Activated naive CD4-positive, alpha-beta T cell treated with anti-CD3 and anti-CD28 coated beads, Interleukin-2, amount 50 U/mL, for 72 hours (primary cell): ENCODE measurements at places on chromosomes 2 and 18. TPM values are rescaled to one million over a fixed set of nuclear protein-coding genes. Genes with fewer than 3 reads are reported as not detected.
A peak's percentile ranks its signal among the peaks of the same experiment; 100 is the strongest.

DNA sequence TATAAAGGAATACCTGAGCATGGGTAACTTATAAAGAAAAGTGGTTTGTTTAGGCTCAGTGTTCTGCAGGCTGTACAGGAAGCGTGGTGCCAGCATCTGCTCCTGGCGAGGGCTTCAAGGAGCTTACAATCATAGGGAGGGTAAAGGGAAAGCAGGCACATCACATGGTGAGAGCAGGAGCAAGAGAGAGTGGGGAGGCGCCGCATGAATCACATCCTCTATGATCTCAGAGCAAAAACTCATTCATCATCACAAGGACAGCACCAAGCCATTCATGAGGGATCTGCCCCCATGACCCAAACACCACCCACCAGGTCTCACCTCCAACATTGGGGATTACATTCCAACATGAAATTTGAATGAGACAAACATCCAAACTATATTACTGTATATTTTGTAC is 32.5 kb downstream of the R3HDM1 start:
- DNase-seq = no peak

DNA sequence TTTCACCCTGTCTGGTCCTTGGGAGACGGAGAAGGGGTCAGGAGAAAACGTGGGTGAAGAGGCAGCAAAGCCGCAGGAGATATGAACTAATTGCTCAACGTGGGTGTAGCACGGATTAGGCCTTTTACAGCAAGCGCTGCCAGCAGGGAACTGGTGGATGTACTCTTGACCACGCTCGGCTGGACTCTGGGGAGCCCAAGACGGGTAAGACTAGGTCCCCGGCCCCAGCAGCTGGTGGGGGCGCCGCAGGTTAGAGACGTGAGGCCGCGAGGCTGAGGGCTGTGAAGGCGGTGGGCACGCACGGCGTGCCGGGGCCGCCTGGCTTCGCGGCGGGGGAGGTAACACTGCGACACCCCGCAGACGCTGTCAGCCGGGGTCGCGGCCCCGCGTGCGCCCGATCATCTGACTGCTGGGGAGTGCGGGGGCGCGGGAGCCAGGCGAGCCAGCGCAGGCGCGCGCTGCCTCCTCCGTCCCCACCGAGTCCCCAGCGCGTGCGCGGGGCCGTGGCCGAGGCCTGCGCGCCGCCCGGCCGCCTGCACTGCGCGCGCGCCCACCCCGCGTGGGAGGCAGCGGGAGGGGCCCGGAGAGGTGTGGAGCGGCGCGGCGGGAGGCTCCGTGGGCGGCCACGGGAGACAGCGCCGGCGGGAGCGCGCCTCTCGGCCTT is at the start of gene CLIP4:
TSS of gene CLIP4 (plus strand) at position 470 of the 664 bp plus-strand sequence. CDS start 5,974 bp downstream, outside the sequence.
- peak; percentile 63 for DNase-seq

GRCh38 chr18:58639751-58640427 is 11.0 kb upstream of the ALPK2 start:
- DNase-seq = no peak

GRCh38 chr18:70442933-70443332 is 154.1 kb downstream of the SOCS6 start:
- no peak for DNase-seq

- DNase-seq = no peak
Observed at GRCh38 chr2:70144443-70145143, 46.2 kb downstream of the C2orf42 start.

- no peak for DNase-seq
Observed at GRCh38 chr18:61496374-61496773, 163.1 kb downstream of the CDH20 start.

GRCh38 chr2:27320958-27321543 is 1.8 kb downstream of the MPV17 start:
- peak; percentile 59 for DNase-seq

DNA sequence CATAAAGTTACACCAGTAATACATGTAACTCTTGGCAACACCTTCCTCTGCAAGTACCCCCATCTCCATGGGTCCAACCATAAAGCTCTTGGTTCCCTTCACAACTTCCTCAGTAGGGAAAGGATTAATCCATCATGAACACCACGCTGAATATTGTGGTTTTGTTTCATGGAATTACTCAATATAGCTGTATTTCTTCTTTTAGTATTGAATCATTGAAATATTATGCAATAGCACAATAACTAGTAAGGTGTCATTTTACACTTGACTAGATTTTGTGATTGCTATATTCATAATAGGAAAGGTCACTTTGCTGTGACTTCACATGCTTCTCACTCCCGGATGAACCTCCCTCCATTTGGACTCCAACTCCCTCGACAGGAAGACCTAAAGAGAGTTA is 29.7 kb upstream of the PID1 start:
- no peak for DNase-seq

DNA sequence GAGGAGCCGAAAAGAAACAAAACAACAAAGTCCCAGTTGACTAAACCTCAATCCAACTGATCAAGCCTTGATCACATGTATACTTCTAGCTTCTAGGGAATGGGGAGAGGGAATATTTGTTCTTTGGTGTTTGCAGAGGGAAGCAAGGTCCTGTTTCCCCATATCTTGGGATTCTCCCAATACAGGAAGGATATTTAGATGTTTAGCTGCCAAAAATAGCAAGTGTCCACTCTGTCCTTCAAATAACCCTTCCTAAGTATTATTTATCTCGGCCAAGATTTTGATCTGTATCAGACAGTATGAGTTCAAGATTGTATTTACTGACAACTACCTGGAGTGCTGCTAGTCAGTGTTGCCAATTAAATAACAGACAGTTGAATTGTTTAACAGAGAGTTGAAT is 55.5 kb downstream of the TBR1 start:
- DNase-seq = no peak

GRCh38 chr2:108971661-108972566 is 17.1 kb downstream of the EDAR start:
- no peak for DNase-seq

DNA sequence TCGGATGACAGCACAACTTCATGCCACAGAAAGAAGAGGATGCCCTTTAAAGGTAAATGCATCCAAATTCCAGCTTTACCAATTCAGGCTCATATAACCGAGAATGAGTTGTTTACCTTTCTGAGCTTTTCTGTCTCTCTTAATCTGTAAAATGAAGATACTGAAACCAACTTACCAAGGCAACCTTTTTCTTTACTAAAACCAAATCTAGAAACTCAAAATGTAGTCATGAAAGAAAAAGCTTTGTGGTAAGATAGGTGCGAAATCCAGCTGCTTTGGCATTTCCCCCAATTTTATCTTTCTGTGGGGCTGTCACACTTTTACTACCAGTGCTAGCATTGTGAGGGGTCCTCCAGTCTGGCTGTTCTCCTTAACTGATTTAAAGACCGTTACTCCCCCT is 240.4 kb downstream of the IKZF2 start:
- DNase-seq = no peak

DNA sequence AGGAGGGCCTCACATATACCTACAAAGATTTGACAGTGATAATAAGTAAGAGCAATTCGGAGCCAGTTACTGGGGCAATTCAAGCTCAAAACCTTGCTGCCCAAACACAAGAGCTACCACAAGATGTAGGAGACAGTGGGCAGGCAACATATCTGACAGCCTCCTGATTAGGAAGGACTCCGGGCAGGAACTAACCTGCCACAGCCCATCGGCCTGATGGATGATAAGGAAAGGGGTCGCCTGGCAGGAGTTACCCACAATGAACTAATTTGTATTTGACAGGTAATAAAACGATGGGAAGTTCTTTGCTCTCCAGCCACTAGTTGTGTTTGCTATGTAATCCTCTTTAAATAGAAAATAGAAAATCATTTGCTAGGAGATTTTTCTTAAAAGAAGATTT is 100.2 kb downstream of the ARHGAP15 start:
- DNase-seq = no peak

- no peak for DNase-seq
Observed at GRCh38 chr18:57925706-57926105, 118.3 kb upstream of the NEDD4L start.

DNA sequence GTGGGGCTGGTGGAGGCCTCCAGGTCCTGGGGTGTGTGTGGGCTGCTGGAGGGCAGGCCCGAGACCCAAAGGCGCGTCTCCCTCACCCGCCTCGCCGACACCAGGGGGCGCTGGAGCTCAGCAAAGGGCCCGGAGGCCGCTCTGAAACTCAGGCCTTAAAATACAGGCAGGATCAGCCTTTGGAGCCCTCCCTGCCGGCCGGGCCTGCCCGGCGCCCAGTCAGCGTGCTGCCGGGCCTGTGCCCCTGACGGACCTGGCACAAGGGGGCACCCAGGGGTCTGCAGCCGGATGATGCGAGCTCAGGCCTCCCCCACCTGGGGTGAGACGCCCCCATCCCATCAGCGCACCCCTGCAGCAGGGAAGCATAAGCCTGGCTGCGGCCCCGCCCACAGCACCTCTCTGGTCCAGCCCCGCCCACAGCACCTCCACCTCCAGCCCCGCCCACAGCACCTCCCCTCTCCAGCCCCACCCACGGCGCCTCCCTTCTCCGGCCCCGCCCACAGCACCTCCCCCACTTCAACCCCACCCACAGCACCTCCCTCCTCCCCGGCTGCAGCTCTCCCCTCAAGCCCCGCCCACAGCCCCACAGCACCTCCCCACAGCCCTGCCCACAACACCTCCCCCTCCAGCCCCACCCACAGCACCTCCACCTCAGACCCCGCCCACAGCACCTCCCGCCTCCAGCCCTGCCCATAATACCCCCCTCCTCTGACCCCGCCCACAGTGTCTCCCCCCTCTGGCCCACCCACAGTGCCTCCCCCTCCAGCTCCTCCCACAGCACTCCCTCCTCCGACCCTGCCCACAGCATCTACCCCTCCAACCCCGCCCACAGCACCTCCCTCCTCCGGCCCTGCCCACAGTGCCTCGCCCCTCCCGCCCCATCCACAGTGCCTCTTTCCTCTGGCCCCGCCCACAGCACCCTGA is 92.8 kb upstream of the OTOS start:
- peak; percentile 71 for DNase-seq

DNA sequence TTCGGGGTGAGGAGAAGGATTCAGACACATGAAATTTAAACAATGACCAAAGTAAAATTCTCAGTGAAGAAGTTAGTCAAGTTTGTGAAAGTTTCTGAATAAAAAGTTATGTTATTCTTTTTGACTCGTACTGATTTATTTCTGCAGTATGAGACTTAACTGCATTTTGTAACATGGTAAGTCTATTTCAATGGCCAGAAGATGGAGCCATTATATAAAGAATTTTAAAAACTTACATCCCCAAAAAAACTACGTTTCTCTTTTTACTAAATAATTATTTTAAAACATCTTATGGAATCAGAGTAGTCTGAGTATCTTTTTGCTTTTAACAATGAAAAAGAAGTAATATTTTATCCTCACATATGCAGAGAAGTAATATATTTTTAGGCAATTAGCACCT is 51.4 kb upstream of the SCN1A start:
- DNase-seq = no peak

GRCh38 chr2:121076885-121077549 is 208.0 kb downstream of the TFCP2L1 start:
- DNase-seq = peak; percentile 64

GRCh38 chr2:162559194-162559593 is 215.3 kb downstream of the GCA start:
- no peak for DNase-seq

GRCh38 chr18:49015886-49016647 is 65.3 kb upstream of the SMAD7 start:
- DNase-seq = no peak

- DNase-seq = no peak
Observed at GRCh38 chr18:77560341-77560992, 310.8 kb downstream of the GALR1 start.

- DNase-seq = no peak
Observed at GRCh38 chr2:216485745-216486144, 12.9 kb upstream of the RPL37A start.

GRCh38 chr2:3626118-3626811 is 31.4 kb downstream of the COLEC11 start:
- no peak for DNase-seq

DNA sequence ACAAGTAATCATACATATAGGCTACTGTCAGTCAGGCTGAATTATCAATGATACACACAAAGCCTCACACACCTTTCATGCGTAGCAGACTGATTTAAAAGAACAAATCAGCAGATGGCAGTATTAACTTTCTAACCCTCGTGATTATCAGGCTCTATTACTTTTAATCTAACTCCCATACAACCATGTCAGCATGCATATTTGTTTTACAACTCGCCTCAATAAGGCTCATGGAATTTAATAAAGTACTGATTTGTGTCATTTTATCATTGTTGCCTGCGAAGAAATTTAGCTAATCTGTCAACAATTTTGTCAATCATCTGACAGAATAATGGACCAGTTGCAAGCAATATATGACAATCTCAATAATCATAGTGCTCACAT is 82.8 kb downstream of the SLC25A12 start:
- no peak for DNase-seq

- no peak for DNase-seq
Observed at GRCh38 chr2:102100371-102101096, 42.0 kb upstream of the IL1R1 start.

FAHD2A gene
- 31.0 TPM for total RNA-seq

AFG3L2 gene
- total RNA-seq = 36.8 TPM

IL36B gene
- not detected for total RNA-seq

CELF4 gene
- total RNA-seq = not detected

UCN gene
- total RNA-seq = 1.6 TPM

APCDD1 gene
- not detected for total RNA-seq

NAB1 gene
- 63.9 TPM for total RNA-seq

CXCR1 gene
- not detected for total RNA-seq

CACNB4 gene
- total RNA-seq = 0.32 TPM

FER1L5 gene
- not detected for total RNA-seq

KRTCAP3 gene
- 8.3 TPM for total RNA-seq

C2orf66 gene
- not detected for total RNA-seq
